Pulmonary artery endothelial cell (primary cell): ENCODE measurements at places on chromosomes 12 and 14. TPM values are rescaled to one million over a fixed set of nuclear protein-coding genes. Genes with fewer than 3 reads are reported as not detected.

DNA sequence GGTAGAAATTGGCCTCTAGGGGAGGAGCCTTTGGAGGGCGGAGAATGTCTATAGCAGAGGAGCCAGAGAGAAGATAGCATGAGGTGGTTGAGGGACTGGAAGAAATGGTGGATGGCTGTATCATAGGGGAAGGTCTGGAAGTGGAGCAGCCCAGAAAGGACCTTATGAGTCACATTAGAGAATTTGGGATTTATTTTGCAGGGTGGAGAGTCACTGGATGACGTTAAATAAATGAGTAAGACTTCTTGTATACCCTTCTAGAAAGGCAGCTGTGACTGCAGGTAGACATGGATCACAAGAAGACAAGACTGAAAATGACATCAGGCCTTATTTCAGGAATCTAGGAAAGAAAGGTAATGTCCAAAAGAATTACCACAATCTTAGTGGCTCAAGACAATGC, 208.2 kb upstream of the TMTC1 start:
- no peak for DNase-seq

DNA sequence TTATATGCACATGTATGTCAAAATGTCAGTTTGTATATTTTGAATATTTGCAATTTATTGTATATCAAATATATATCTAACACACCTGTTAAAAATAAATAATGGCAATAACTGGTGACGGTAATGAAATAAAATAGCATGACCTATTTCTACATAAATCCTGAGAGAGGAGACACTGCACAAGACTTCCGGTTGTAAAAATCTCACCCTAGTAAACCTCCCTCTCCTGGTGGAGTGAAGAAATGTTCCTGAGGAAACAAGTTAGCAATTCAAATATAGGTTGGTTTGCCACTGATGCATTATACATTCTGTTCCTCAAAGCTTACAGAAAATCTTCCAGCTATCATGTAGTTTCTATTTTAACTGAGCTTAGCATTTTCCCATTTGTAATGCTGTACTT, 166.1 kb upstream of the SYT10 start:
- no peak for DNase-seq

GLI1 gene
- total RNA-seq: 0.04 and 0.07 TPM in 2 replicates

KCNA5 gene
- total RNA-seq: not detected in 2 replicates

DNA sequence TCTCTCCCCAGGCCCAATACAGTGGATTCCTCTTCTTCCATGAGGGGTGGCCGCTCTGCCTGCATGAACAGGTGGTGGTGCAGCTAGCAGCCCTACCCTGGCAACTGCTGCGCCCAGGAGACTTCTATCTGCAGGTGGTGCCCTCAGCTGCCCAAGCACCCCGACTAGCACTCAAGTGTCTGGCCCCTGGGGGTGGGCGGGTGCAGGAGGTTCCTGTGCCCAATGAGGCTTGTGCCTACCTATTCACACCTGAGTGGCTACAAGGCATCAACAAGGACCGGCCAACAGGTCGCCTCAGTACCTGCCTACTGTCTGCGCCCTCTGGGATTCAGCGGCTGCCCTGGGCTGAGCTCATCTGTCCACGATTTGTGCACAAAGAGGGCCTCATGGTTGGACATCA, 3.8 kb downstream of the ARHGEF40 start:
- no peak for DNase-seq

- no peak for DNase-seq
These were observed 86.9 kb downstream of the ATF7IP start for GRCh38 chr12:14452336-14452735.

PLA2G1B gene
- total RNA-seq: not detected in 2 replicates

DNA sequence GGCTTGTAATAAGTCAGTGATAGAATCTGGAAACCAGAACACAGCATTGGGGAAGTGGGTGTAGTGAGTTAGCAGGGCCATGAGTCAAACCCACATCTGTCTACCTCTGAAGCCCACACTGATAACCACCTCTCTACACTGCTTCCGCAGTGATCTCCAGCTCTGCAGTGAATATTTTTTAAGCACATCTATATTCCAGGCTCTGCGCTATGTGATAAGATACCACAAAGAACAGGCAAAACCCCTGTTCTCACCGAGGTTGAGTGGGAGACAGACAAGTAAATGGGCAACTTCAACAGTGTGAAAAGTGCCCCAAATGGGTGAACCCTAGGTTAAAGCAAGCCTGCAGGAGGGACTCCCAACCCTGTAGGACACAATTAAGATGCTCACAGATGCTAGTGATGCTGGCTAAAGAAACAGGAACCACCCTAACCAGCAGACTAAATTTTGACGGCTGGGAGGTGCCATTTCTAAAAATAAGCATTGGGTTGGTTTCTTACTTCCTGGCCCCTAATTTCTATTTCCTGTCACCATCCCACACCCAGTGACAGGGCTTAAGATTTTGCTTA, 375.0 kb downstream of the DPF3 start:
- no peak for DNase-seq

GRCh38 chr12:69405566-69405865, 46.0 kb downstream of the YEATS4 start:
- peak; percentile 88 for DNase-seq
